ENCODE measurements at places on chromosomes 2 and 18.
A peak's percentile ranks its signal among the peaks of the same experiment; 100 is the strongest.

- DNase-seq = no peak
These were observed 319.9 kb upstream of the THUMPD2 start for GRCh38 chr2:40098786-40099470.

- no peak for DNase-seq
These were observed 40.7 kb upstream of the KLF11 start for GRCh38 chr2:10002681-10003080.

DNA sequence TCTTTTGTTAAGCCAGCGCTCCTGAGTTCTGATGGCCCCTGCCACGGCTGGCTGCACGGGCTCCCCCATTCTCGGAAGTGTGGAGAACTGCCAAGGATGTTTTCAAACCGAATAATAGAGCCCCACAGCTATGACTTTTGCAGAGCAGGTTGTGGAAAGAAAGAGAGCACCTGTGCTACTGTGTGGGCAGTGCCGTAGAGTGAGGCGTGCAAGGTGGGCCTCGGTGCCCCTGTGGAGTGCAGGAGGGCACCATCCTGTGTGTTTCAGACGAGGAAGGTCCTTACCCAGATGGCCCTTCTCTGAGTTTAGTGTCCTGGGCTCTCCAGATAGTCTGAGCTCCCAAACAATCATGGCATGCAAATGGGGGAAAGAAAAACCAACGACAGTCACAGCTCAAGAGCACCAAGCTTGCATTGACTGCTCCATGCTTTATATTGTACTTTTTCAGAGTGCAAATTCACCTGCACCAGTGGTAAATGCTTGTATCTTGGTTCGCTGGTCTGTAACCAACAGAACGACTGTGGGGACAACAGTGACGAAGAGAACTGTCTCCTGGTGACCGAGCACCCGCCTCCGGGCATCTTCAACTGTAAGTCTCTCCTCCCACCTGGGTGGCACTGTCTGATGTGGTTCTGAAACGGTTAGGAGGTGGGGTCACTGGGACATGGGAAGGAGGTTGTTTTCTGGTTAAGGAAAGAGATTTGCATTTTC is 219.4 kb downstream of the LDLRAD4 start:
- no peak for DNase-seq

- peak; percentile 53 for DNase-seq
These were observed 12.7 kb downstream of the TTC39C start for GRCh38 chr18:24027156-24027827.

DNA sequence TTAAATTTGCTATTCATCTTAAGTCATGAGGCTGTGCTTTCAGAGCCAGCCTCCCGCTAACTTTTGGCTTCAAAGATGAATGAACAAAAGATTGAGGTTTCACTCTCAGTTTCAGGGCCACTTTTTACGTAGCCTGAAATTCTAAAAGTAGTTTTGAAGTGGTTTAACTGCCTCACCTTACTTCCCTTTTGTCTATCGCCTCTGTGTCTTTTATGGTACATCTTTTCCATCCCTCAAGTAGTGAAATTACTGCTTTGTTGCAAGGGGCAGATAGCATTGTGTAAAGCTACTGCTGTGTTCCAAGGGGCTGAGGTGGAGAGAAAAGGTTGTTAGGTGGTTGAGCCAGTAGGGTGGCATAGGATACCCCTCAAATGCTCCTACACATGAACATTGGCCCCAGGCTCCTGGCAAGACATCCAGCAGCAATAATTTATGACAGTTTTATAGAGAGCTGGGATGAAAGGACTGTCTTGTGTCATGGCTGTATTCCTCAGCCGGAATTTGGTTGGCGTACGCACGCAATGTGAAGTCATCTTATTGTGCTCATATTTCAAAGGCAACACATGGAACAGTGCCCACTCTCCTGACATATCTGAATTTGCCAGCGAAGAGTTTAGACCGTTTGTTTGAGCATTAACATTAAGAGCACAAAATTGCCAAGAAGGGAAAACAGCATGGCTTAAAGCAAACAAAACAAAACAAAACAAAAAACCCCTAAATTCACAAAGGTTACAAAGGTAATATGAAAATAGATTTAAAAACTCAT is 32.2 kb downstream of the QPCT start:
- DNase-seq = no peak

GRCh38 chr2:37833423-37833822 is 91.7 kb upstream of the RMDN2 start:
- DNase-seq = no peak

- no peak for DNase-seq
These were observed 386.6 kb upstream of the SPRED2 start for GRCh38 chr2:65818873-65819451.
